Thymus (tissue), 14 donors: ENCODE measurements at places on chromosomes 1 and 21. TPM values are rescaled to one million over a fixed set of nuclear protein-coding genes. Genes with fewer than 3 reads are reported as not detected.

GRCh38 chr1:205598841-205599668, 32.8 kb downstream of the ELK4 start:
- DNase-seq, result no peak
- no peaks in the 10 kb centered on the region for H3K27me3 ChIP-seq
- H3K27ac ChIP-seq, result peak overlapping the region; percentile 27
- no peak overlapping the region for H3K4me3 ChIP-seq

DNA sequence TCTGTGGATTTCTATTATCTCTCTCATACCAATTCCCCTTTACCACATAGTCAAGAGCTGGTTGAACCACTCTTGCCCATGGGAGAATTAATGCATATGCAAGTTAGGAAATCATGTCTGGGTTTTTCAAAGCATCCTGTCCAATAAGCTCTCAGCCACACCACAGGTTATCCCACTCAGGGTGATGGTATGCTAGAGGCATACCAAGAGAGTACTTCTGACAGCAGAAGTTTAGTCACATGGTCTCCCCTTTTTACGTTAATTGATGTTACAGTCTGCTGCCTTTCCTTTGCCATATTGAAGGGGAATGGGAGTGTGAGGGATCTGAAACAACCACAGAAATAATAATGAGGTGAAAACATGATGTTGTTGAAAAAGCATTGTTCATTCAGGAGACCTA, 135.8 kb upstream of the PBX1 start:
- no peak for DNase-seq
- no peaks in the 10 kb centered on the region for H3K27me3 ChIP-seq
- no peak overlapping the region for H3K4me3 ChIP-seq
- no peak overlapping the region for H3K27ac ChIP-seq
- no peaks in the 10 kb centered on the region for H3K36me3 ChIP-seq

- no peaks in the 10 kb centered on the region for H3K27me3 ChIP-seq
- no peak overlapping the region for H3K27ac ChIP-seq
- no peak for DNase-seq
- H3K4me3 ChIP-seq, result no peak overlapping the region
Measured at GRCh38 chr21:15159382-15160020, 94.7 kb upstream of the NRIP1 start.

GRCh38 chr1:57007948-57008347, 42.1 kb upstream of the C8B start:
- H3K36me3 ChIP-seq, result no peaks in the 10 kb centered on the region
- no peaks in the 10 kb centered on the region for H3K4me1 ChIP-seq
- no peak overlapping the region for H3K4me3 ChIP-seq
- no peak overlapping the region for H3K27ac ChIP-seq
- no peaks in the 10 kb centered on the region for H3K27me3 ChIP-seq

GRCh38 chr1:51253691-51254090, 17.6 kb downstream of the RNF11 start:
- no peaks in the 10 kb centered on the region for H3K4me1 ChIP-seq
- no peak for DNase-seq
- H3K27ac ChIP-seq, result no peak overlapping the region
- H3K4me3 ChIP-seq, result no peak overlapping the region

Gene APOBEC4
- not detected for total RNA-seq

Gene PIGV
- 9.4 TPM for total RNA-seq

DNA sequence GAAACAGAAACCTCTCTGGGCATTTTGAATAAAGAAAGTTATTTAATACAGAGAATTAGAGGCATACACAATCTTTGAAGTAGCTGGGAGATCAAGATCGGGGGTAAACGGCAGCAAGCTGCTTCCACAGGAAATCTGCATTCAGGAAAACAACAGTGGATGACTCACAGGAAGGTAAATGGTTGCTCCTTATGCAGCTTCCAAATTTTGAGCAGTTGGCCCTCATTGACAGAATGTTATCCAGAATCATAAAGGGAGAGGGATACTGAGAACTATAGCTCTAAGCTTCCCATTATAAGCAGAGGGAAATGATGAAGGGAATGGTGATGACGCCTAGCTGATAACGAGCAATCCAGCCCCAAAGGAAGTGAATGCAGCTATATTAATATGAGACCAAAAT, 28.6 kb downstream of the ZMYND12 start:
- DNase-seq, result no peak
- no peaks in the 10 kb centered on the region for H3K4me1 ChIP-seq
- H3K36me3 ChIP-seq, result no peaks in the 10 kb centered on the region
- H3K27ac ChIP-seq, result no peak overlapping the region
- H3K27me3 ChIP-seq, result no peaks in the 10 kb centered on the region
- H3K4me3 ChIP-seq, result no peak overlapping the region

GRCh38 chr1:183165456-183165855, 20.6 kb upstream of the LAMC2 start:
- DNase-seq, result no peak
- H3K4me3 ChIP-seq, result no peak overlapping the region
- H3K27me3 ChIP-seq, result no peaks in the 10 kb centered on the region
- H3K4me1 ChIP-seq, result no peaks in the 10 kb centered on the region

GRCh38 chr21:43739621-43740435, 20.9 kb downstream of the PDXK start:
- no peaks in the 10 kb centered on the region for H3K36me3 ChIP-seq
- H3K27ac ChIP-seq, result no peak overlapping the region
- no peak for DNase-seq
- peaks cover 6% of the 10 kb centered on the region for H3K4me1 ChIP-seq

GRCh38 chr1:38138498-38139233, 92.1 kb upstream of the POU3F1 start:
- H3K27ac ChIP-seq, result no peak overlapping the region
- H3K27me3 ChIP-seq, result peaks cover 78% of the 10 kb centered on the region
- DNase-seq, result no peak
- H3K4me3 ChIP-seq, result no peak overlapping the region
- no peaks in the 10 kb centered on the region for H3K36me3 ChIP-seq
- no peaks in the 10 kb centered on the region for H3K4me1 ChIP-seq

Gene OR11L1
- not detected for total RNA-seq

GRCh38 chr1:234755449-234755863, 145.5 kb upstream of the IRF2BP2 start:
- no peaks in the 10 kb centered on the region for H3K36me3 ChIP-seq
- peaks cover 15% of the 10 kb centered on the region for H3K4me1 ChIP-seq
- no peaks in the 10 kb centered on the region for H3K27me3 ChIP-seq
- no peak for DNase-seq
- no peak overlapping the region for H3K27ac ChIP-seq
- no peak overlapping the region for H3K4me3 ChIP-seq

GRCh38 chr1:198620951-198621824, 17.7 kb upstream of the PTPRC start:
- no peaks in the 10 kb centered on the region for H3K27me3 ChIP-seq
- H3K4me3 ChIP-seq, result peak overlapping the region; percentile 25
- peak; percentile 81 for DNase-seq
